ENCODE measurements at places on chromosomes 2 and 18.

DNA sequence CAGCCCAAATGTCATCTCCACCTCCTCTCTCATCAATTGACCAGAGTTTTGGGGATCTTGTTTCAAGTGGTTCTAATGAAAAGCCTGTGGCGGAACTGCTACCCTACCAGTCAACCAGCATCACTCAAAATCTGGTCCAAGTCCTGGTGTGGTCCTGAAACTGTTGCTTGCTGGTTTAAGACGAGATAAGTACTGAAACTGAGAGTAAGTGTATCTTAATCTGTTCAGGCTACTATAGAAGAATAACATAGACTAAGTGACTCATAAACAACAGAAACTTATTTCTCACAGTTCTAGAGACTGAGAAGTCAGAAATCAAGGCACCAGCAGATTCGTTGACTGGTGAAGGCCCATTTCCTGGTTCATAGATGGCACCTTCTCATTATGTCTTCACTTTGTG lies 879 bp upstream of the GALNT5 start:
- DNase-seq: no peak

DNA sequence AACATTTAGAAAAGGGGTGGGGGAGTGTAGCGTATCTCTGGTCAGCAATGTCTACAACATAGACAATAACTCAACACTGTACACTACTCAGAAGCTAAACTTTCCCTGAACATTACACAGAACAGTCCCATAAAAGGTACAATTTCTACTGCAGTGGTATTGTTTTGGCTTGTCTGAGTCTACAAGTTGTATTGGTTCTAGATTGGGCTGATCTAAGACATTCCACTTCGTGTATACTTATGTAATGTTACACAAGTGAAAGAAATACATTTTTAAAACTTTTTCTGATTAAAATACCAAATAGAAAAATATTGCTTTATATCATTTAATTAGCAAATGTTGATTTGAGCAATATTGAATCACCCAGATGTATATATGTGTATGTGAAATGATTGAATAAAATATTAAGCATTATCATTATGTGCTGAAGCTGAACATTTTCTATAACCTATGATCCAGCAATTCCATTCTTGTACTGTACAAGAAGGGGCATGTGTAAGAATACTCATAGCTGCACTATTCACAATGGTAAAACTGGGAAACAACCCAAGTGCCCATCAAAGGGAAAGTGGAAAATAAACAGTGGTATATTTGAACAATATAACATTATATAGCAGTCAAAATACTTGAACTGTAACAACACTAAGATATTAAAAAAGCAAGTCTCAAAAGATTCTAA lies 52.4 kb downstream of the VSNL1 start:
- no peak for DNase-seq

GRCh38 chr2:174067815-174068214 lies 102.6 kb upstream of the SP3 start:
- DNase-seq: no peak

- DNase-seq: peak; percentile 50
These were observed 868 bp downstream of the HSBP1L1 start for GRCh38 chr18:79965119-79965902.

DNA sequence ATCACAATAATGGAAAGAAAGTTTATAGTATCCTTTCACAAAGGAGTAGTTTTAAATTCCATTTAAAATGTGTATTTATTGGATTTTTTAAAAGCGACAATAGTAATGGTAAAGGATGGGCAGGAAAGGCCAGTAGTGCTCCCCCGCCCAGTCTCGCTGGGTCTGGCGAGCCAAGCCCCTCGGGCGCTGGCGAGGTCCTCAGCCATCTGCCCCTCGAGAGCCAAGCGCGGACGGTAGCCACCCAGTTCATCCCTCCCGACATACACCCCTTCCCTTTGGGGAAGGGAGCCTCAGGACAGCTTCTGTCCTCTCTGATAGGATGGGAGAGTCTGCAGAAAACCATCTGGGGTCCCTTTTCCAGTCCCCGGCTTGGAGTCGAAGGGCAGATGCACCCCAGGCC lies 45.2 kb downstream of the BOLA3 start:
- no peak for DNase-seq

DNA sequence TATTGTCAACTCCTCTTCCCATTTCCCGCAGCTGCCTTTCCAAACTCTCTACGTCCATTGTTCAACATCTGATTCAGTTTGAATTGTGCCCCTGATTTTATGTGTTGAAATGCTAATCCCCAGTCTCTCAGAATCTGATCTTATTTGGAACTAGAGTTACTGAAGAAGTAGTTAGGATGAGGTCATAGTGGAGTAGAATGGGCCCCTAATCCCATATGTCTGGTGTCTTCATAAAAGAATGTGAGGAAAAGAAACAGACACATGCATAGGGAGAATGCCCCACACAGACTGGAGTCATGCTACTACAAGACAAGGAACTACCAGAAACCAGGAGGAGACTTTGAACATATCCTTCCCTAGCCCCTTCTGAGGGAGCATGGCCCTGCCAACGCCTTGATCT lies 99.2 kb downstream of the LRP1B start:
- no peak for DNase-seq

GRCh38 chr2:8320311-8321066 lies 361.4 kb upstream of the ID2 start:
- no peak for DNase-seq

DNA sequence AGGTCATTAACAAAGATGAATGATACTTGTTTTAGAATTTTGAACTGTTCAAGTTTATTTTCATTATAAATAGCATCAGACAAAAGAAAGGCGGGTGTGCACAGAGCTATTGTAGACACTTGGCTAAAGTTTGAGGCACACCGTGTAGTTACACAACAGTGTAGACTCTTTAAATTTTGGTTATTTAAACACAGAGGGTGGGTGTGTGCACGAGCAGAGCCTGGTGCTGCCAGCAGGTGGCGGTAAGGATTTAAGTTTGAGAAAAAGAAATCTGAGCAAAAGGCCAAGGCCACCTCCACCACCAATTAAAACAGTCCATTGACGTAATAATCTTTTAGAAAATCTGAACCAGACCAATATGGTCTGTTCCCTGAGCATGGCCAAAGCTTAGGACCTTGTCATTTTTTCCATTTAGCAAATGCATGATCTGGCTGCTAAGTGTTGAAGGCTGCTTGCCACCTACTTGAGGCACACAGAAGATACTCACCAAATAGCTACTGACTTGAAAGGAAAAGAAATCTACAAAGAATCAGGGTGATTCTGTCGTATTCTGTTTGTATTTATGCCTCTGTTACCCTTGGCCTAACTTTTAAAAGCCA lies 14.3 kb downstream of the COPS7B start:
- DNase-seq: no peak

DNA sequence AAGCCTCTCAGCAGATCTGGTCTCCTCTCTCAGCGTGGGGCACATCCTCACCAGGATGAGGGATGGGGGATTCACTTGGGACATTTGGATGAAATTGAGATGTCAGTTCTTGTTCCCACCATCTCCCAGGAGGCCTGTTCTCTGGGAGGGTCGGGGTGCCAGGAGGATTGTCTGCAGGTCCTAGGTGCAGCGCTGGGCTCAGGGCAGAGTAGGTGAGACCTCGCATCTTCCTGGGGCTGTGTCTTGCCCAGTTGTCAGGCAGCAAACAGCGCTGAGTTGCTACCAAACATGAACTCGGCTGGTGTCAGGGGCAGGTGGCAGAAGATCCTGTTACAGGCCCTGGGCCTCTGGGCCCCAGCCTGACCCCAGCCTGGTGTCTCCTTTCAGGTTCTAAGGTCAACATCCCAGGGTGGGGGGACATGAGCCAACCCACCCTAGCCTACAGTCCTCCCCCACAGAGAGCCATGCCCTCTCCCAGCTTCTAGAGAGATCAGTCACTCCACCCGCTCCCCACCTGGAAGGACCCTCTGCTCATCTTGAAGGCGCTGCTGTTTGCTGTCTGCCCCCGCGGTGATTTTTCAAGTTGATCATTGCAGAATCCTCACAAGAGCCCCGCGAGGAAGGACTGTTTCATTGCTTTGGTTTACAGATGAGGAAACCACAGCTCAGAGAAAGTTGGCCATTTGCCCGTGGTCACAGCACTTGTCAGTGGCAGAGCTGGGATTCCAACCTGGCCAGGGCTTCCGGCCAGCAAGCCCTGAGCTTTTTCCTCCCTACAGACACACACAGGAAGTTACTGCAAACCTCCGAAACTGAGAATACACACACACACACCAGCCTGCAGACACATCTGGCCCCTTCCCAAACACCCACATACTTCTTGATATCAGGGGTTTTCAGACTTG lies 83.9 kb downstream of the STPG4 start:
- DNase-seq: no peak

DNA sequence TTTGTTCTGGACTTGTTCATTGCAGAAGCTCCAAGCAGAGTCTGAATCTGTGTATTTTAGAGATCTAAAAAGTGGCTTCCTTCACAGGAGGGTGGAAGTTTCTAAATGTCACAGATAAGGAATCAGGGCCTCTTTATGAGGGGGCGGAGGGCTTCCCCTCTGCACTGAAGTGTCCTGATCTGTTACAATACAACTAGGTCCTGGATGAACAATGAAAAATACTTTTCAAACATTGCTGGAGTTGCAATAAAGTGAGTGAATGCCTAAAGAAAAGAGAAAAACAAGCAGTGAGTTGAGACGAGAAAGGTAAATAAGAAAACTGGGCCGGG lies 179.3 kb upstream of the HDAC4 start:
- DNase-seq: no peak

DNA sequence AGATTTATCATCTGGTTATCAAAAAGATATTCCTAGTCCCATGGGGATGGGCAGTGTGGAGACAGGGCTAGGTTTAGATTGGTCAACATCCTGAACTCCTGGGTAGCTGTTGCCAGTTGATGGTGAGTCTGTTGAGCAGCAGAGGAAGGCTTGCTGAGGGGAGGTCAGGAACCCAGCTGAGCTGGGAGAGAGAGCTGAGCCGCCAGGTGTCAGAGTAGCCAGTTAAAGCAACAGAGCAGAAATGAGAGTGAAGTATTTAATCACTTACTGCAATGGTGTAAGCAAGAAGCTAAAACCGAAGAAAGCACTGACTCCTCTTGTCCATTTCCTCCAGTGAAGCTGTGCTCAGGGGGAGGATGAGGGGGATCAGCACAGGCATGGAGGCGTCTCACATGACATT lies 29.6 kb downstream of the SMYD1 start:
- DNase-seq: no peak

- no peak for DNase-seq
These were observed 15.3 kb upstream of the PTPN4 start for GRCh38 chr2:119744335-119744939.

GRCh38 chr2:5077479-5078089 lies 614.6 kb upstream of the SOX11 start:
- no peak for DNase-seq

GRCh38 chr2:118857677-118858484 lies 10.4 kb upstream of the EN1 start:
- no peak for DNase-seq

GRCh38 chr2:233267516-233268245 lies 16.2 kb downstream of the ATG16L1 start:
- no peak for DNase-seq

DNA sequence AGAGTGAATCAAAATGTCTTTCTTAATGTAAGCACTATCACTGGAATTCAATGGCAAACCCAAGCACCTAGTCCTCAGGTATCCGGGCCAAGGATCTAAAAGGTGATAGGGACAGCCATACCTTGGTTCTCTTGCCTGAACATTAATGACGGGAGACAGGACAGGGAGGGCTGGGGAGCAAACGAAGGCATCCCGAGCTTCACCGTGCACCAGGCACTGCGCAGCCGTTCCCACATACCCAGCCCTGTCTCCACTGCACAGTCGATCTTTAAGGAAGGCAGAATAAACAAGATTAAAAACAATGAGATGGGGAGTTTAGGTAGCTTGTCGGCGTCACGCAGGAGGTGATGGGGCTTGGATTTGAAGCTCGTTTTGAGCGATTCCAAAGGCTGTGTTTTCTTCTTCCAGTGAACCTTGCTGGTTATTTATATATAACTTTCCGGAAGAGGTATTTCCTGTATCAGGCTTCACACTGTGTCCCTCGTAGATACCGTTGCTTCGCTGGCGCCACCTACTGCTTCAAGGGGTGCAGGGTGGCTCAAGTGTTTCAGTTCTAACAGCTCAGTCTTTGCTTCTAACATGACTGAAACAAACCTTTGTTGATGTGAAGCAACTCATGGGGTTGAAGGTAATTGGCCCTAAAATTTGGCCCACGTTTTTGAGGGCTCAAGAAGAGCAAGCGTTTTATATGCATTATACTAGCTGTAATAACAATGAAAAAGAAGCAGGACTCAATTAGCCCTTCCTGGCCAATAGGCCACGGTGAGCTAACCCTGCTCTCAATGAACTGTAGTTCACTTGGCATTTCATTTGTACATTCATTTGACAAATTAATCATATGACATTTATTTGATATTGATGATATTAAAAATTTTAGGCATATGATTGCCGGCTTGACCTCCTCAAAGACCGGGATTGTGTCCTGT lies 77.4 kb downstream of the DCDC2C start:
- peak; percentile 66 for DNase-seq

DNA sequence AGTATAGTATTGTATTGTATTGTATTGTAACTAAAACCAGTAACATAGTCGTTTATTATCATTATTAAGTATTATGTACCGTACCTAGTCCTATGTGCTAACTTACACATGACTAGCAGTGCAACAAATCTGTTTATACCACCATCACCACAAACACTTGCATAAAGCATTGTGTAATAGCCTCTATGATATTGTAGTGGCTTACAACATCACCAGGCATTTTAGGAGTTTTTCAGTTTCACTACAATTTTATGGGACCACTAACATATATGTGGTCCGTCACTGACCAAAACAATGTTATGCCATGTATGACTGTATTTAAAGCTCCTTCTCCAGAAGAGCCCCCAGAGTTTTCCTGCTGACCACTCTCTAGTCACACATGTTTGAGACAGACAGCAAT lies 306.2 kb downstream of the SETBP1 start:
- no peak for DNase-seq

- no peak for DNase-seq
These were observed 88.0 kb downstream of the C1D start for GRCh38 chr2:67974559-67975430.

DNA sequence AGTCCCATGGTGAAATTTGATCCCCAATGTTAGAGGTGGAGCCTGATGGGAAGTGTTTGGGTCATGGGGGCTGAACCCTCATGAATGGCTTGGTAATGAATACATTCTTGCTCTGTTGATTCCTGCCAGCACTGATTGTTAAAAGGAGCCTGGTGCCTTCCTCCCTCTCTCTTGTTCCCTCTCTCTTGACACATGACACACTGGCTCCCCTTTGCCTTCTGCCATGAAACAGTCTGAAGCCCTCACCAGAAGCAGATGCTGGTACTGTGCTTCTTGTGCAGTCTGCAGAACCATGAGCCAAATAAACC lies 30.6 kb upstream of the EPC2 start:
- no peak for DNase-seq

GRCh38 chr2:4561196-4561595 lies 857.8 kb downstream of the DCDC2C start:
- no peak for DNase-seq

- DNase-seq: no peak
These were observed 218.1 kb downstream of the ALK start for GRCh38 chr2:29703336-29703735.

DNA sequence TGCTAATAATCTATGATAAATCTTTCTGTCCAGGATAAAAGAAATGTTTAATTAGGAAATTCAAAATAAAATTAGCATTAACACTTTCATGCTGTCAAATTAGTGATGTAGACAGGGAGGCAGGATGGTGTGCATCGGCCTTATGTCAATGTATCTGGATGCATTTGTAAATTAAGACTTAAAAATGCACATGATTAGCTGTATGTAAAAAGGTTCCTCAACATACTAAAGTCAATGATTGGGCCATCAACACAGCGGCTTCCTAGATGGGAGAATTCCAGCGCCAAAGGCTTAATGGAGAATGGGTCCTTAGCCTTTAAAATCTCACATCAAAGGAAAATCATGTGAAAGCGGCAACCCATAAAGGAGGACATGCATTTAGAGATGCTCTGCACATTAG lies 77.5 kb upstream of the ZEB2 start:
- DNase-seq: no peak
